ENCODE measurements at places on chromosomes 7 and 10.

DNA sequence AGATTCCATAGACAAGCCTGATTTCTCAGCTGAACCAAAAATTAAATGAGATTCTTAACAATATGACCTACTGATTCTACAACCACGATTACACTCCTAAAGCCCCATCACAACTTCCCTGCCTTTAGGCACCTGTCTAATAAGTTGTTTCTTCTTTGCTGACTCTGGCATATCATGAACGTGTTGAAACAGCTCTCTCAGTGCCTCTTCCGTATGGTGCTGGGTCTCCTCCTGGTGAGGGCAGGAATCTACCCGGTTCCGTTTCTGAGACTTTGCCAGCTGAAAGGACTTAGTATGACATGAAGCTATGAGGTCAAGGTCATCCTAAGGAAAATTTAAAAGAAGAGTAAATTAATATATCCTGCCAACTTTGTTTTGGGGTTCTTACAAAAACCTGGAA is 48.6 kb downstream of the ARHGAP19 start:
- no peak for DNase-seq

GRCh38 chr10:74871595-74872382 is 45.4 kb downstream of the KAT6B start:
- DNase-seq, result no peak

DNA sequence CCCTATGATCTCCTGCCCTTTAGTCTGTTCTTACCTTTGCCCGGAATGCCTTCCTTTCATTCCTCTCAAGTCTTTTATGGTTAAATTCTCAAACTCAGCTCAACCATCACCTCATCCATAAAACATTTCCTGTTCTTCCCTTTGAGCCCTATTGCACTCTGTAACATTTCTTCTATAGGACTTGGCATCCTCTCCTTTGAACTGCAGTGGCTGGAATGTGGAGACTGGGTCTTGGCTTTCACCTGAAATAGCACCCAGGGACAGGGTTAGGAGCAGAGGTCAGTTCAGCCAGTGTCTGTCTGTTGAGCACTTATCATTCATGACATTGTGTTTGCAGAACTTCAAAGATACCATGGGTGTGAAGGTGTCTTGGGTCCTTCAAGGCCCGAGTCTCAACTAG is 7.2 kb downstream of the NFE2L3 start:
- peak; percentile 84 for DNase-seq

DNA sequence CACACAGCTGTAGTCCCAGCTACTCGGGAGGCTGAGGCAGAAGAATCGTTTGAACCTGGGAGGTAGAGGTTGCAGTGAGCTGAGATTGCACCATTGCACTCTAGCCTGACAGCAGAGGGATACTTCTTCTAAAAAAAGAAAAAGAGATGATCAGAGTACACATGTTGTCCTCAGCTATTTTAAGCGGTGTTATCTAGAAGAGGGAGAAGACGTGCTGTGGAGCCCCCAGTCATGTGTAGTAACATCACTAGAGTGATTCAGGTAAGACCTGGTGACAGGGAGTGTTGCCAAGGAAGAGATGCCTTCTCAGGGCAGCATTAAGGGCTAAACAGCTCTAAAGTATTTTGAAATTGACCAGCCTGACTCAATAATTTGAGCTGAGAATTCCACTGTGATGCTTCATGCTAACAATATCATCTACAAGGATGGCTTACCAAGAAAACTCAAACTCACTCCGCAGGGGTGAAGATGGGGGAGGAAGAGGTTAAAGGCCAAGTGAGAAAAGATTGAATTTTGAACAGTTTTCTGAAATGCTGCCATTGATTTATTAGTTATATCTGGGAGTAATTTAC is 97.4 kb downstream of the KLF6 start:
- no peak for DNase-seq

DNA sequence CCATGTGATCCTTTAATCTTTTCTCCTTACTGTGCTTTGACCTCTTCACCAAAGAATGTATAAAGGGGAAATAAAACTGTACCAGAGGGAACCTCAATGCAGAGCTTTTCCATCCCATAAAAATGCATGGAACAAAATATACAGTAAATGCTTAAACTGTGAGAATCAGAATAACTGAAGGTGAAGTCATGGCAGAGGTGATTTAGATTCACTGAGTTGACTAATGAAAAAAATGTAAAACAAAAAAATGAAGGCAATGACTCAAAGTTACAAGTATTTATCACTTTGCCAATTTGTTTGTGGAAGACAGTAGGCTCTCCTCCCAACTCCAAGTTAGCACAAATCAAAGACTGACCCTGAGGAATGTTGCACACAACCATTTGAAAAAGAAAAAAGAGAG is 1331.6 kb upstream of the SORCS1 start:
- DNase-seq, result no peak

DNA sequence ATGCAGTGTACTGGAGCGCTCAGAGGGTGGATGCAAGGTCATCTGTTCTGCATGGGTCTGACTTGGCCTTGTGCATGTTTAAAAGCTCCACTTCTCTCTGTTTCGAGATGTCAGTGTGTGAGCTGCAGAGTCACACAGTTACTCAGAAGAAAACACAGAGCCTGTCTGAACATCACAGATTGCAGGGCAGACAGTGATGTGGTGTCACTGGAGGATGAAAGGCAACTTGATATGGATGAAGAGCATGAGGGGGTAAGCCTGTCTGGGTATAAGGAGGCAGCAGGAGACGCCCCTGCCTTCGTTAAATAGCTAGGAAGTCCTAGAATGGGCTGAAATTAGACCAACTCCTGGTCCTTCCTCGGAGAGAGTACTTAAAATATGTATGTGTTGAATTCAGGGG is 67.5 kb upstream of the LRRC18 start:
- no peak for DNase-seq

GRCh38 chr7:48847917-48848316 is 76.4 kb upstream of the CDC14C start:
- DNase-seq, result no peak

DNA sequence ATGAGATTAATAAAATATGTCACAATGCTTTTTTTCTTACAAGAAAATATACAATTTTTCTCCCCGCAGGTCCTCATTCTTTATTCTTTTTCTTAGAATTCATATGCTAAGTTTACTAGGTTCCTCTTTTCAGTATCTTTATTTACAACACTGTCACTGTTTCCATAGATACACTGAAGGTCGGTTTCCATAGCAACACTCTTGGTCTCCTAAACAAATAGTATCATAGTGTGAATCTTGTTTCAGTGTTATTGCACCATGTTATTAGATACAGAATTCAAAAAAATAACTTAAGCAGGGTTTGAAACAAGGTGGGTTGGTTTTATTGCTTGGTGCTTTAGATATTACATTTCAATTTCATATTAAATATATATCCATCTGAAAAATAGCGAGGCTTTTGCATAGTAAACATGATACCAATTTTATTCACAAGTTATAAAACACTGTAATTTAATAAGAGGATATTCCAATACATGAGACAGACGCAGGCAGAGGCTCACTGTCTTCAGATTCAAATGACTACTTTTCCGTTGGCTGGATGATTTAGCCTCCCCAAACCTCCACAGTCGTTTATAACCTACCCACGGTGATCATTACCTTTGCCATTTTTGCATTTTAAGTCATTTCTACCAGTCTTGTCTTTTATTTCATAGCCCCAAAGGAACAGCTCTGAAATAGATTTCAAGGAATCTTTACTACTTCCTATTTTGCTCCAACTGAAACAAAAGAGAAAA is 88.9 kb upstream of the KLF6 start:
- peak; percentile 92 for DNase-seq

- DNase-seq, result no peak
Measured at GRCh38 chr7:43533801-43534479, 49.0 kb upstream of the STK17A start.

GRCh38 chr7:47792521-47793121 is 155.6 kb downstream of the PKD1L1 start:
- DNase-seq, result peak; percentile 37

DNA sequence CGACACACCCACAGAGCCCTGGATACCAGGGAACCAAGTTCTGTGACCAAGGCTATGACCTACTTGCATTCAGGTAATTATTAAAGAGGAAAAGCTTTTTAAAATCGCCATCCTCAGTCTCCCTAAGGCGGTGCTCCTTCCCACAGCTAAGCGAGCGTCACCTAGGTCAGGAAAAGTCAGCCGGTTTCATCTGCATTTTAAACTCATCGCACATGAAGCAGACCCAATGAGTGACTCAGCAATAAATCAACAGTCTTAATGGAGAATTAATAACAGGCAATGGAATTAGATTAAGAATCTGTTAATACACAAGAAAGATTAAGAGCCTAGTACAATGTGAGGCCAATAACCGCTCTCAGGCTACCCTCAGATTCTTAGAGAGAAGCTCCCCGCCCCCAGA is 59.2 kb downstream of the HSPA12A start:
- peak; percentile 96 for DNase-seq

DNA sequence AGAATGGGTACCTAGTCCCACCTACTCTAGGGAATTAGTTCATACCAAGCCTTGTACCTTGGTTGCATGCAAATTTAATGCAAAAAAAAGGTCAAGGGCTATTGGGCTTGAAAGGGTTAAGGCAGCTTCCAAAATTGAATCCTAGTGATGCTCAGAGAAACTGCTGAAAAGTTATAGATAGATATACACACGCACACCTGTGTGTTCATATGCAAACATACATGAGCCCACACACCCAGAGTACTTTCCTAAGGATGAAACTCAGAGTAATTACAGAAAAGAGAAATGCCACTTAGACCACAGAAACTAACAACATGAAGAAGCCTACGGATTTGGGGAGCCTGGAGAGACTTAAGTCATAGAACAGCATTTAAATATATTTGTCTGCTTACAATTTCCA is 1.5 kb downstream of the SLC25A13 start:
- no peak for DNase-seq

GRCh38 chr10:26550774-26551526 is 112.8 kb downstream of the APBB1IP start:
- DNase-seq, result no peak

DNA sequence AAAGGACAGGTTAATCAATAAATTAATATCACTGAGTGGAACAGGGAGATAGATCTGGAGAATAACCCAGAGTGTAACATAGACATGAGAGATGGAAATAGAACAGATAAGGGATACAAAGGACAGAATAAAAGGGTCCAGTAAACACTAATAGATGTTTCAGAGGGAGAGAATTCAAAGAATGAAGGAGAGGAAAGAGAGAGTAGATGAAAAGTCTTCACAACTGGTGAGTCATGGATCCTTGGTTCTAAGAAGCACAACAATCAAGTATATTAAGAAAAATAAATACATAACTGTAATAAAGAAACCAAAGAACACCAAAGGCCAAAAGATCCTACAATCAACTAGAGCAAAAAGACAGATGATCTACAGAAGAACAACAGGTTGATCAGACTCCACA is 66.3 kb downstream of the BEND7 start:
- peak; percentile 25 for DNase-seq

- no peak for DNase-seq
Measured at GRCh38 chr7:2029211-2029905, 203.4 kb downstream of the MAD1L1 start.

DNA sequence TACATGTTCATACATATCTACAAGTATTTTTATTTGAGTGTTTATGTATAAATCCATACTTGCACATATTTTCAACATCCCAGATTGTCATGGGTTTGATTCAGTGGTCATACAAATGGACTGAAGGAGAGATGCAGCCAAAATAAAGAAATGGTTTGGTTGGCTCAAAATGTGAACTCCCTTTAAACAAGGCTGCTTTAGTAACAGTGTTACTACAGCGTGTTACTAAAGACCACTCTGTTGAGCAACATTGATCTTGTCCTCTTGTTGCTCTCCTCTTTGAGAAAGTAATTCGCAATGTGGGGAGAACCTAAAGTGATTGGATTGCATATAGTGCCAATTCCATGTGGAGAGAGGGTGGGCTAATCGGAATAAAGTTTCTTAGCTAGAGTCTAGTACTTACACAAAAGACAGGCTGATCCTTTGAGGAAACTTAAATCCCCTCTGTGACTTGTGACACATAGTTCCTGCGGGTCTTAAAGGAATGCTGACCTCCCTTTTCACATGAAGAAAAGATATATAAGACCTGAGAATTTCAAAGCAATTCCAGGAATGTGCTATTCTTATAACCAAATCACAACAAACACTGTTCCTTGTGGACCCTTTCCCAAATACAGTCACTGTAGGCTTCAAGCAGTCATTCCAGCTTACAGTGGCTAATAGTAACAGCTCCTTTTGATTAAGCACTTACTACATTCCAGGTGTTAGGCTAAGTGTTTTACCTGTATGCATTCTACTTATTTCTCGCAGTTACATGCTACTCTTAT is 144.3 kb downstream of the FZD1 start:
- peak; percentile 15 for DNase-seq

DNA sequence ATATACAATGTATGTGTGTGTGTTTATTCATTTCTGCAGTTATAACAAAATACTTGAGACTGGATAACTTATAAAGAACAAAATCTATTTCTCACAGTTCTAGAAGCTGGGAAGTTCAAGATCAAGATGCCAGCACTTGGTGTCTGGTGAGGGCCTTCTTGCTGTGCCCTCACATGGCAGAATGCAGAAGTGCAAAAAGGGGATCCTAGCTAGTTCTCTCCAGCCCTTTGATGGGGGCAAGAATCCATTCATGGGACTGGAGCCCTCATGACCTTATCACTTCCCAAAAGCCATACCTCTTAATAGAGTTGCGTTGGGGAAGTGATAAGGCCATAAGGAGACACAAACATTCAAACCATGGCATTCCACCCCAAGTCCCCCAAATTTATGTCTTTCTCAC is 8.4 kb downstream of the GRB10 start:
- DNase-seq, result no peak

GRCh38 chr10:71423250-71423649 is 26.5 kb downstream of the CDH23 start:
- no peak for DNase-seq

- no peak for DNase-seq
Measured at GRCh38 chr10:22998091-22998490, 70.2 kb downstream of the ARMC3 start.

- no peak for DNase-seq
Measured at GRCh38 chr10:5560817-5561703, 36.3 kb downstream of the CALML3 start.

DNA sequence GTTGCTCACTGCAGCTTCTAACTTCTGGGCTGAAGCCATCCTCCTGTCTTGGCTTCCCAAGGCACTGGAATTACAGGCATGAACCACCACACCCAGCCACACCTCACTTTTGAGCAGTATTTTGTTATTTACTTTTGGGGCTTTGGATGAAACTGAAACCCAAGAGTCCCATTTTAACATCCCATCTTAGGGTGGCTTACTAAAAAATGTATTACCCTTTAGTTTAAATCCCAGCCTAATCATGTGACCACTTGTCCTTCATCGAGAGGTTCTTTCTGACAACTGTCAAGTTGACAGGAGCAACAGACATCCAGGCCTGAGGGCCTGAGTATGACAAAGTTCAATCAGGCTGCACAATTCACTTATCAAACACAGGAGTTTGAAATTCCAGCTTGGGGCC is 33.6 kb downstream of the C10orf67 start:
- no peak for DNase-seq

GRCh38 chr10:110860576-110861241 is 11.0 kb upstream of the PDCD4 start:
- DNase-seq, result no peak

GRCh38 chr7:155228459-155228845 is 69.2 kb upstream of the INSIG1 start:
- DNase-seq, result peak; percentile 14

- no peak for DNase-seq
Measured at GRCh38 chr7:114874170-114874569, 47.7 kb upstream of the MDFIC start.

GRCh38 chr10:125442856-125443540 is 240.0 kb downstream of the TEX36 start:
- DNase-seq, result no peak

- DNase-seq, result no peak
Measured at GRCh38 chr7:138713191-138713590, 12.0 kb upstream of the SVOPL start.
